Activated T-helper 1 cell treated with Interleukin-2 at 50 U/mL for 16 hours (primary cell): ENCODE measurements at places on chromosomes 7 and 10.

GRCh38 chr10:112376396-112376790 lies 2.5 kb downstream of the ACSL5 start:
- DNase-seq = no peak

DNA sequence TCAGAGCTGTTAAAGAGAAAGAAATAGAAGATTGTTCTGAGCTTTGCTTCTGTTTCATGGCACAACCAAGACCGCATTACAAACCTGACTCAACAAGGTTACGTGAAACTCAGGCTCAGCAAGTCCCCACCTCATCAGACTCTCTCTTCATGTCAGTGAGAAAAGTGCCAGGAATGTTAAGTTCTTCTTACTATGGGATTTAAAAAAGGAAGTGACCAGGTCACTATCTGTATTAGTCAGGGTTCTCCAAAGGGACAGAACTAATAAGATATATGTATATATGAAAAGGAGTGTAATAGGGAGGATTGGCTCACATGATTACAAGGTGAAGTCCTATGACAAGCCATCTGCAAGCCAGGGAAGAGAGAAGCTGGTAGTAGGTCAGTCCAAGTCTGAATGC lies 25.4 kb upstream of the PAPSS2 start:
- DNase-seq = no peak

DNA sequence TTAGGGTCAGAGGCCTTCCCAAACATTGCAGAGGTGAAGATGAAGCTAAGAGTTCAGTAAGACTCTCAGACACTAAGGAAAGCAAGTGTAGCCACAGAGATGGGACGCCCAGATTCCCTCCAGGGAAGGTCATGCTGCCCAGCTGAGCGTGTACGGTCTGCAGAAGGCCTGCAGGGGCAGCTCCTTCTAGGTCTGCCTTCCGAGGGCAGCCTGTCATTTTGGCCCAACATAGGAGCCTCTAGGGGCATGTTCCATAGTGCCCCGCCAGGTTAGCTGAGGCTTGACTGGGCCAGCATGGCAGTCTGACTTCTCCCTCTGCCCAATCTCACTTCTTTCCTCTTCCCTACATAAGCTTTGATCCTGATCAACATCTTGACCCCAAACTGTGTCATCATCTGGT lies 130.7 kb downstream of the PIP4K2A start:
- DNase-seq = no peak

DNA sequence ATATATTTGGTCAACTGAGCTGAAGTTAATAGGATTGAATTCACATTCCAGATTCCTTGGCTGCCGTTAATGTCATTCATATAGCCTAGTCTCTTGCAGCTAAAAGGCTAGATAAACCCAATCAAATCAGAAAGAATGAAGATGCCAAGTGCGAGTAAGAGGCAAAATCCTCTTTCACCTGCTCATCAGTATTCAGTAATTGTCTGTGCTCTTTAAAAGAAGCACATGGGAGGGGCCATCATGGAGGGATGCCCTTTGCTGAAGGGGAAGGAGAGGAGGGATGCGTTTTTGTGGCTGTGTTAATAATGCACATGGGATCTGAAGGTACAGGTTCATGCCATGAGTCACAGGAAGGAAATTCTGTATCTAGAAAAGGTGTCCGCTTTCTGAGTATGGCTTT lies 232.2 kb downstream of the TMEM178B start:
- no peak for DNase-seq
